ENCODE measurements at places on chromosomes 2 and 18. TPM values are rescaled to one million over a fixed set of nuclear protein-coding genes. Genes with fewer than 3 reads are reported as not detected.

The NEU4 gene
- 1.1 TPM for total RNA-seq

The SPIRE1 gene
- 17.2 TPM for total RNA-seq

The ITPRIPL1 gene
- 7.7 TPM for total RNA-seq

The QPCT gene
- total RNA-seq, result 17.7 TPM

The AQP12A gene
- total RNA-seq, result not detected

The CD207 gene
- not detected for total RNA-seq

The DSEL gene
- 3.9 TPM for total RNA-seq

The SEPTIN10 gene
- total RNA-seq, result 103 TPM

The CHPF gene
- 55.5 TPM for total RNA-seq

The TUBA3D gene
- not detected for total RNA-seq

GRCh38 chr2:34266908-34267697 is 668.0 kb upstream of the FAM98A start:
- no peak for DNase-seq
- H3K4me1 ChIP-seq, result no peaks in the 10 kb centered on the region
- no peaks in the 10 kb centered on the region for H3K27me3 ChIP-seq
- H3K36me3 ChIP-seq, result no peaks in the 10 kb centered on the region

- no peaks in the 10 kb centered on the region for H3K4me1 ChIP-seq
- peaks cover 3% of the 10 kb centered on the region for H3K27me3 ChIP-seq
- no peak for DNase-seq
- no peak overlapping the region for H3K4me3 ChIP-seq
Measured at GRCh38 chr2:105176429-105176828, 65.1 kb upstream of the GPR45 start.

GRCh38 chr2:221673248-221673647 is 101.1 kb upstream of the EPHA4 start:
- no peak overlapping the region for H3K27ac ChIP-seq
- H3K27me3 ChIP-seq, result no peaks in the 10 kb centered on the region
- H3K4me3 ChIP-seq, result no peak overlapping the region
- H3K4me1 ChIP-seq, result no peaks in the 10 kb centered on the region
- H3K36me3 ChIP-seq, result no peaks in the 10 kb centered on the region

DNA sequence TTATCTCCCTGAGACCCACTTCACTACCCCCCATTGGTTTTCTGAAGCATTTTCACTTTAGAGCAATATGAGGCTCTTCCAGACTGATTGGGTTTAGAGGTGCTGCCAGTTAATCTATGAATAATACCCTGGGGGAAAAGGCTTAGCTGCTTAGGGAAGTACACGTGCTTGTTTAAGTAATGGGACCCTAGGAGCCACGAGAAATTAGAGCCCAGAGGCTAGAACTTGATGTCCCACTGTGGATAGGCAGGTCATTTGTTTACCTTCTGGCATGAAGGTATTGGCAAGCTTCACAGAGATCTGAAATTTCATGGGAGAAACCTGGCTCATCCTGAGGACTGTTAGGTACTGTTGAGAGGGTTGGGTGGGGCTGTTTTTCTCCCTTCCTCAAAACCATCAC is 59.7 kb downstream of the CLIP4 start:
- H3K27ac ChIP-seq, result no peak overlapping the region
- H3K36me3 ChIP-seq, result no peaks in the 10 kb centered on the region
- no peak overlapping the region for H3K4me3 ChIP-seq
- H3K27me3 ChIP-seq, result no peaks in the 10 kb centered on the region
- H3K4me1 ChIP-seq, result no peaks in the 10 kb centered on the region
- DNase-seq, result no peak

DNA sequence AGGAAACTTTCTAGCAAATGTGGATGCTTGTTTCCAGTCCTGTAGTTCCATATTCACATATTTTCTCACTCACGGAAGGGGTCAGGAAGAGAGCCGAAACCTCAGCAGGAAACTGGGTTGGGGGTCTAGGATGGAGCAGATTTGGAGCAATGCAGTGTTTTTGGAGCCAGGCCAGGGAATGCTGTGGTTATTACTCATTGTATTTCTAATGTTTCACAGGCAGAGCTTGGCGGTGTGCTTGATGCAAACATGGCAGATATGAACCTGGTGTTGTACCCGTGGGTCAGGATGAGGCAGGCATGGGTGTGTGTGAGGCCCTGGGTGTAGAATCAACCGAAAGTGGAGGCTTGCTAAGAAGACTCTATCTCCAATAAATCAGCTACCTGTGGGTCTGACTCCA is 34.6 kb upstream of the ACKR3 start:
- H3K27me3 ChIP-seq, result no peaks in the 10 kb centered on the region
- H3K4me1 ChIP-seq, result peaks cover 13% of the 10 kb centered on the region
- H3K36me3 ChIP-seq, result no peaks in the 10 kb centered on the region
- DNase-seq, result no peak
- H3K27ac ChIP-seq, result no peak overlapping the region

DNA sequence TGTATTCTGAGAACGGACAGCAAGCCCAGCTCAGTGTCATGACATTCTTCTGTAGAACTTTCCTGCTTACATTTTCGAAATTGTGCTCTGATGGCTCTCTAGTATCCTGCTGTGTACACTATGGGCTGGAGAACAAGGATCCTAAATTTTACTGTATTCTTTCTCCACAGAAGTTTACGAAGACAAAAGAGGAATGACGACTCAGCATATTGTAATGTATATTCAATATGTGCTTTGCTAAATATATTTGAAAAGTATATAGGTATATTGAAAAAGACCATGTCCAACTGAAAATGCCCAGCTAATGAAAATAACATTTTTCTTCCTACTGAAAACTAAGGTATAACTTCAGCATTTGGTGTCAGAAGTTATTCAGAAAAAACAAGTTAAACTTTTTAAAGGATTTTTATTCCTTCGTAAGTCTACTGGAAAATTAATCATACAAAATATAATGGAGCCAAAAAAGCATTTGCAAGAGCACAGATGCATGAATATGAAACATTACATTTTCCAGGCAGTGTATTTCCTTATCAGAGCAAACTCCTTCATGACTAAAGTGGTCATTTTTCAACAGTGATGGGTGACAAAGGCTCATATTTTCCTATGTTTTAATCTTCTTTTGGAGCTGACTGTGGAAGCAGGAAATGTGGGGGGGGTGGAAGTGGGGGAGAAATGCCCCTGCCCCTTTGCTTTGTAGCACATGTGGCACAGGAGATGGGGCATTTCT is 143.8 kb upstream of the THUMPD2 start:
- no peaks in the 10 kb centered on the region for H3K27me3 ChIP-seq
- H3K4me3 ChIP-seq, result no peak overlapping the region
- no peak overlapping the region for H3K27ac ChIP-seq
- H3K36me3 ChIP-seq, result no peaks in the 10 kb centered on the region

GRCh38 chr2:85514323-85514722 is 24.6 kb upstream of the MAT2A start:
- H3K4me3 ChIP-seq, result no peak overlapping the region
- no peak overlapping the region for H3K27ac ChIP-seq
- no peaks in the 10 kb centered on the region for H3K4me1 ChIP-seq
- peaks cover 64% of the 10 kb centered on the region for H3K27me3 ChIP-seq

GRCh38 chr2:54859997-54860701 is 136.7 kb downstream of the EML6 start:
- H3K27me3 ChIP-seq, result no peaks in the 10 kb centered on the region
- no peak overlapping the region for H3K27ac ChIP-seq
- H3K36me3 ChIP-seq, result no peaks in the 10 kb centered on the region
- no peak for DNase-seq

DNA sequence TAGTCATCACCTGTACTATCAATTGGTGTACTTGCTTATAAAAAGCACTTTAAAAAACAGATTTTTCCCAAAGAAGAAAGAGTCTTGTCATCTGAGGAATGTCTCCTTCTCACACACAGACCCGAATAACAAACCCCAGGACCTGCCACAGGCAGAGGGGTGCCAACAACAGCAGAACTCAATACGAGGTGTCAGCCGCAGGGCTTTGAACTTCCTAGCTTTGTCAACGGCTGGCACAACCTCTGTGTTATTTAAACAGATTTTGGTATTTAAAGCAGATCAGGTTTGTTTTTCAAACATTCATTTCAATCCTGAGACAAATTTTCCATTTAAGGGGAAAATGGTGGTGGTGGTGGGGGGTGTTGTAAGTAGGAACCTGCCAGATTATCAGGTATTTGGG is 138.4 kb upstream of the RIOK3 start:
- H3K27ac ChIP-seq, result no peak overlapping the region
- H3K4me3 ChIP-seq, result no peak overlapping the region
- H3K36me3 ChIP-seq, result no peaks in the 10 kb centered on the region
- H3K27me3 ChIP-seq, result no peaks in the 10 kb centered on the region
- DNase-seq, result peak; percentile 67

DNA sequence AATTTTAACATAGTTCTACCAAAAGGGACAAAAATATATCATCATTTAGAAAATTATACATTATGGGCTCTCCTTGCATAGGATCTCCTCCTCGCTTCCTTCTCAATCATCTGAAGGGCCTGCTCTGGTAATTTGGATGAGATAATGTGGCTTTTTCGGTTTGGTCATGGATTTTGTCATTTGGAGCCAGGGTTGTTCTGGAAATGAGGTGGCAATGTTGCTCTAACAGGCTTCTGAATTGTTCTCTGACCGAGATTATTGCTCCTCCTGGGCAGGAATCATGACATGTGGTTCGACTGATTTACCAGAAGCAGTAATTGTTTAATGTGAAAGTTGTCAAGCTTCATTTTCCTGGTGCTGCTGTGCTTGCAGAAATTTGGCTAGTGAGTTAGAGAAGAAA is 194.7 kb upstream of the ERBB4 start:
- DNase-seq, result no peak
- H3K4me3 ChIP-seq, result no peak overlapping the region
- no peaks in the 10 kb centered on the region for H3K4me1 ChIP-seq
- H3K27me3 ChIP-seq, result no peaks in the 10 kb centered on the region
- no peak overlapping the region for H3K27ac ChIP-seq

- no peaks in the 10 kb centered on the region for H3K36me3 ChIP-seq
- H3K4me3 ChIP-seq, result no peak overlapping the region
- DNase-seq, result no peak
- no peaks in the 10 kb centered on the region for H3K4me1 ChIP-seq
- H3K27me3 ChIP-seq, result peaks cover 33% of the 10 kb centered on the region
Measured at GRCh38 chr2:219344751-219345430, 12.3 kb upstream of the RESP18 start.

DNA sequence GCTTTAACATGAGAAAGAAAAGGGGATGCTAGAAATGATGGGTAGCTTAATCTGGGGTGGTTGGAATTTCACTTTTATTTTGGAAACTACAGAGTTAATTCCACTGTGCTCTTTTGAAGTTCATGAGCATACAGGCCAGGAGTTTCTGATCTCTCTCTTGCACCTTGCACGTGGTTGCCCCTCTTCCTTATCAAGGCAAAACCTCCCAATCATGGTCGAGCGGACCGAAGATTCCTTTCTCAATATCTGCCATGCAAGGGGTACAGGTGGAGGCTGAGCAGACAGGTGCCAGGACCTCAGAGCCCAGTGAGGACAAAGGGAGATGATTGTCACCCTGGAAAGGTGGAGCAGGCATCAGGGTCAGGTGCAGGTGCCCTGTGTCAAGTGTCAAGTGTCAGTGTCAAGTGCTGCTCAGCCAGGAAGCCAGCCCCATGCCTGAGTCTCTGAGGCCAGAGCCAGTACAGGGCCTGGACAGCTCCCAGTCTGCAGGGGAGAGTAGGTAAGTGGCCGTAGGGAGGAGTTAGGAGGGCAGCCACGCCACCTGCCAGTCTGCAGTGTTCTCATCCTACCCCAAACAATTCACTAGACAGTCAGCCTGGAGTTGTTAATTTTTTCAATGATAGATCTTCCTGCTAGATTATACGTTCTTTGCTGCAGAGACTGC is 42.2 kb downstream of the LPIN1 start:
- H3K4me1 ChIP-seq, result no peaks in the 10 kb centered on the region
- H3K27me3 ChIP-seq, result no peaks in the 10 kb centered on the region
- no peak for DNase-seq
- H3K27ac ChIP-seq, result no peak overlapping the region
- no peak overlapping the region for H3K4me3 ChIP-seq

GRCh38 chr2:86035376-86035882 is 70.3 kb downstream of the POLR1A start:
- H3K4me1 ChIP-seq, result no peaks in the 10 kb centered on the region
- H3K27ac ChIP-seq, result peak overlapping the region; percentile 95
- peaks cover 75% of the 10 kb centered on the region for H3K36me3 ChIP-seq
- no peak overlapping the region for H3K4me3 ChIP-seq
- DNase-seq, result no peak

GRCh38 chr2:194223218-194223617 is 1433.8 kb upstream of the SLC39A10 start:
- no peak overlapping the region for H3K27ac ChIP-seq
- no peaks in the 10 kb centered on the region for H3K4me1 ChIP-seq
- no peaks in the 10 kb centered on the region for H3K36me3 ChIP-seq
- no peak for DNase-seq
- H3K27me3 ChIP-seq, result no peaks in the 10 kb centered on the region

GRCh38 chr2:237671466-237672138 is 44.2 kb downstream of the LRRFIP1 start:
- peaks cover 54% of the 10 kb centered on the region for H3K36me3 ChIP-seq
- H3K27ac ChIP-seq, result no peak overlapping the region
- H3K27me3 ChIP-seq, result no peaks in the 10 kb centered on the region
- no peak for DNase-seq
- peaks cover 11% of the 10 kb centered on the region for H3K4me1 ChIP-seq

- peaks cover 12% of the 10 kb centered on the region for H3K4me1 ChIP-seq
- no peaks in the 10 kb centered on the region for H3K27me3 ChIP-seq
- H3K27ac ChIP-seq, result peak overlapping the region; percentile 72
- peak overlapping the region; percentile 7 for H3K4me3 ChIP-seq
- DNase-seq, result peak; percentile 82
Measured at GRCh38 chr2:120722568-120723421, 12.9 kb upstream of the GLI2 start.

DNA sequence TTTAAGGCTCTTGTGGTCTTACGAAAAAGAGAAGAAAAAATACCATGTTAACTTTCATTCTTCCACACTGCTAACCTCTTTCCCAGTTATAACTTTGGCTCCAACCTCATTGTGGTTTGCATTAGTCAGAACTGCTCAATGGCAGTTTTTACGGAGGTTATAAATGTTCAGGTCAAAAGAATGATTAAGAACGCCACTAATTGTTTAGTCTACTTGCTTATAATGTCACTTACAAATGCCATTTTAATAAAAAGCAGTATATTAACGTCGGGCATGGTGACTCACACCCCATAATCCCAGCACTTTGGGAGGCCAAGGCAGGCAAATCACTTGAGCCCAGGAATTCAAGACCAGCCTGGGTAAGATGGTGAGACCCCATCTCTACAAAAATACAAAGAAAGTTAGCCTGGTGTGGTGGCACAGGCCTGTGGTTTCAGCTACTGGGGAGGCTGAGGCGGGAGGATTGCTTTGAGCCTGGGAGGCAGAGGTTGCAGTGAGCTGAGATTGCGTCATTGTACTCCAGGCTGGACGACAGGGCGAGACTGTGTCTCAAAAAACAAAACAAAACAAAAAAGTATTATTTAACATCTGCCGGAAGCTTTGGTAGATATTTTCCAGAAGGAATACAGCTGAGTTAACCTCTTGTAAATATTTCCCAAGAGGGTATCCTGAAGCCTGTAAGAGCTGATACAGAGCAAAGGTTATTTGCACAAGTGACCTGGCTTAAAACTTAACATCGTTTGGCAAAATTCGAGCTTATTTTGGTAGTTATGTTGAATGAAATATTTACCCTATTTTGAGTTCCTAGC is 5.1 kb downstream of the AGPS start:
- DNase-seq, result no peak
- peaks cover 4% of the 10 kb centered on the region for H3K36me3 ChIP-seq
- H3K27me3 ChIP-seq, result no peaks in the 10 kb centered on the region
- no peak overlapping the region for H3K4me3 ChIP-seq
- peaks cover 14% of the 10 kb centered on the region for H3K4me1 ChIP-seq
